ENCODE measurements at places on chromosomes 5 and 9.
A peak's percentile ranks its signal among the peaks of the same experiment; 100 is the strongest.

GRCh38 chr5:33073881-33074327, 362.8 kb downstream of the NPR3 start:
- no peak for ATAC-seq

GRCh38 chr9:89956907-89957306, 352.1 kb downstream of the GADD45G start:
- no peak for ATAC-seq

- no peak for ATAC-seq
These were observed 194.9 kb downstream of the RFX3 start for GRCh38 chr9:3330792-3331420.

- no peak for ATAC-seq
These were observed 23.8 kb downstream of the ASS1 start for GRCh38 chr9:130468566-130468965.

GRCh38 chr5:142925795-142926194, 155.6 kb downstream of the ARHGAP26 start:
- ATAC-seq: peak; percentile 63

DNA sequence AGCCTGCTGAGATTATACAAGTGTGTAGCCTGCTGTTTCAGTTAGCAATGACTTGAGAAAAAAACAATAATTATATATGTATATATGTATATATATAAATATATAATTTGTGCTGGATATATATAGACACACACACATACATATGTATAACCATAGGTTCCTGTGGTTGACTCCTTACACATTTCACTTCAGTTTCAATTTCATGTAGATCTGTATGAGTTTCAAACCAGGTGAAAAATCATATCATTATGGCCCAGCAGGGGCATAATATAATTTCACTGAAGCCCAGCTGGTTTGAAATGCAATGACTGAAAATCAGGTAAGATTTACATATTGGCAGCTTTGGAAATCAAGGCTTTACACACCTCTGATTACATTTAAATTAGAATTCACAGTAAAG, 690.4 kb upstream of the CDH18 start:
- ATAC-seq: no peak

- ATAC-seq: no peak
These were observed 16.6 kb downstream of the SPTLC1 start for GRCh38 chr9:92098638-92099037.

All from activated T-helper 17 cell treated with anti-CD3 and anti-CD28 coated beads, Interleukin-2, amount 50 U/mL, for 72 hours (primary cell).